ENCODE measurements at places on chromosomes 16 and 17.

DNA sequence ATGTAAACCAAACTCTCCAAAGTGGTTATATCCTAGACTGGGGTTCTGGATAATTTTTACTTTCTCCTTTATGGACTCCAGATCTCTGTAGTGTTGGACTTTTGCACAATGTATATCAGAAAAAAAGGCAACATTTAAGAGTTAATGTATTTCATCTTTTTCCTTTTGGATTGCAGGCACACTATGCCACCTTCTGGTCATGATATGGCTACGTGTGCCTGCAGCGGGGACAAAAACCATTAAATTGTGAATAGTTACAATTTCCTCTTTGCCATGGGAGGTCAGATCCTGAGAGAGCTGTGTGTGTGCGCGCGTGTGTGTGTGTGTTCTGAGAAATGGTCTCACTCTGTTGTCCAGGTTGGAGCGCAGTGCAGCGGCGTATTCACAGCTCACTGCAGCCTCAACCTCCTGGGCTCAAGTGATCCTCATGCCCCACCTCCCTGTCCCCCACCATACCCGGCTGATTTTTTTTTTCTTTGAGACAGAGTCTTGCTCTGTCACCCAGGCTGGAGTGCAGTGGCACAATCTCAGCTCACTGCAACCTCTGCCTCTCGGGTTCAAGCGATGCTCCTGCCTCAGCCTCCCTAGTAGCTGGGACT lies 4.3 kb upstream of the SGF29 start:
- peak; percentile 55 for DNase-seq

DNA sequence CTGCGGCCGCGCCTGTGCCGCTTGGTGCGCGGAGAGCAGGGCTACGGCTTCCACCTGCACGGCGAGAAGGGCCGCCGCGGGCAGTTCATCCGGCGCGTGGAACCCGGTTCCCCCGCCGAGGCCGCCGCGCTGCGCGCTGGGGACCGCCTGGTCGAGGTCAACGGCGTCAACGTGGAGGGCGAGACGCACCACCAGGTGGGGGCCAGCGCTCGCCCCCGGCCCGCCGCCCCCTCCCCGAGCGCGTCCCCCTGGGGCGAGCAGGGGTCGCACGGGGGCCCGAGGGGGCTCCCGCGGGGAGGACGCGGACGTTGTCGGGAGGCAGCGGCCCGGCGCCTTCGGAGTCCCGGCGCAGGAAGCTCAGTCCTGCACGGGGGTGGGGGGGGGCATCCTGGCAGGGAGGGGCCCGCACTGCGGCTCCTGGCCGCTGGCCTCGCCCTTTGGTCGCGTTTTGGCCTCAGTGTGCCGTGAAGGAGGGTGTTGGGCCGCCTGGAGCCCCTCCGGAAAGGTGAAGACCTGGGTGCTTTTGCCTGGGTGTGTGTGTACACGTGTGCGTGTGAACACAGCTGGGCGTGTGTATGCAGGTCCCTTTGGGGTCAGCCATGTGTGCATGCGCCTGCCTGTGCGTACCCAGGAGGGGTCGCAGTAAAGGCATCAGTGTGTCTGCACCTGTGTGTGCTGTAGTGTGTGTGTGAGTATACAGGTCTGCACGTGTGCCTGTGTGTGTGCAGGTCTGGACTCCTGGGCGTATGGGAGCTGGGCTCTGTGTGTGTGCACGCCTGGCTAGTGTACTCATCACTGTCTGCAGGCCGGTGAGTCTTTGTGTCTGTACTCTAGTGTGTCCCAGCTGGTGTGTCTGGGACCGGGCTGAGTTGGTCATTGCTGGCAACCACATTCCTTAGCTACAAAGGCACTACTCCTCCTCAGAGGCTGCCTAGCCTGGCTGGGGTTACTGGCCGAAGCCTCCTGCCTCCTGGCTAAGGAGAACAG lies 615 bp downstream of the NHERF2 start:
- no peak for DNase-seq

- DNase-seq, result no peak
Measured at GRCh38 chr17:79907217-79907715, 68.0 kb upstream of the CBX4 start.

DNA sequence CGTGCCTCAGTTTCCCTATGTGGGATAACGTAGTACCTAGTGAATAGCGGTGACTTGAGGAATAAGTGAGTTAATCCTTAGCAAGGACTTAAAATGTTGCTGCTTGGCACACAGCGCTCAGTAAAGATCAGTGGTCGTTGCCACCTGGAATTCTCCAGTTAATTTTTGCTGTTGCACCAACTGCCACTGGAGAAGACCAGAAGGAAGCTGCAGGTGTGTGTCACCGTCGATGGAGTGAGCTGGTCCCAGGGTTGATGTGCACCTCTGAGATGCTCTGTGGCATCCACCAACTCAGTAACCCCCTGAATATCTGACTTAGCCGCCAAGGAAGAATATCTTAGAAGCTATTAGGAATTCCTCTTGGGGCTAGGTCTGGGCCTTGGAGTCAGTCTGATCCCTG lies 4.1 kb downstream of the ABCC1 start:
- no peak for DNase-seq

DNA sequence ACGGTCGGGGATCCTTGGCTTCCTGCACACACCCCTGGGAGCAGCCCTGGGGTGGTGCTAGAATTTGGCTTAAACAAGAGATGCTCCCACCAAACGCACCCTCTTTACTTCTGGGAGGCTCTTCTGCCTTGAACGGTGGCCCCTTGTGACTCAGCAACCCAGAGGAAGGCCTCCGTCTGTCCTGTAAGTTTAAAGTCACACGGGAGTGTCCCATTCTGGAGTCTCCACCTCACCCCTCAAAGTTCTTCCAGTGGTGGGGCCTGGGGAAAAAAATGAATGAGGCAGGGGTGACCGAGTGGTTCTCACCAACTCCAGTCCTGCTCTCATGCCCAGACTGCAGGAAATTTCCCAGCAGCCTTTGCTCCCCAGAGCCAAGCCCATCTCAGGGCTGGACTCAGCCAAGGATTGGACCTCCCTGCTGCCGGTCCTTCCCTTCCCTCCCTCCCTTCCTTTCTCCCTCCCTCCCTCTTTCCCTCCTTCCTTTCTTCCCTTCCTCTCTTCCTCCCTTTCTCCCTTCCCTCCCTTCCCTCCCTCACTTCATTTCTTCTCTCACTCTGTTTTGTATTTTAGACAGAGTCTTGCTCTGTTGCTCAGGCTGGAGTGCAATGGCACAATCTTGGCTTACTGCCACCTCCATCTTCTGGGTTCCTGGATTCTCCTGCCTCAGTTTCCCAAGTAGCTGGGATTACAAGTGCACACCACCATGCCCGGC lies 11.4 kb downstream of the ITGAD start:
- no peak for DNase-seq

GRCh38 chr17:80460429-80460834 lies 16.0 kb downstream of the NPTX1 start:
- no peak for DNase-seq

- no peak for DNase-seq
Measured at GRCh38 chr17:12256380-12256995, 235.8 kb downstream of the MAP2K4 start.

DNA sequence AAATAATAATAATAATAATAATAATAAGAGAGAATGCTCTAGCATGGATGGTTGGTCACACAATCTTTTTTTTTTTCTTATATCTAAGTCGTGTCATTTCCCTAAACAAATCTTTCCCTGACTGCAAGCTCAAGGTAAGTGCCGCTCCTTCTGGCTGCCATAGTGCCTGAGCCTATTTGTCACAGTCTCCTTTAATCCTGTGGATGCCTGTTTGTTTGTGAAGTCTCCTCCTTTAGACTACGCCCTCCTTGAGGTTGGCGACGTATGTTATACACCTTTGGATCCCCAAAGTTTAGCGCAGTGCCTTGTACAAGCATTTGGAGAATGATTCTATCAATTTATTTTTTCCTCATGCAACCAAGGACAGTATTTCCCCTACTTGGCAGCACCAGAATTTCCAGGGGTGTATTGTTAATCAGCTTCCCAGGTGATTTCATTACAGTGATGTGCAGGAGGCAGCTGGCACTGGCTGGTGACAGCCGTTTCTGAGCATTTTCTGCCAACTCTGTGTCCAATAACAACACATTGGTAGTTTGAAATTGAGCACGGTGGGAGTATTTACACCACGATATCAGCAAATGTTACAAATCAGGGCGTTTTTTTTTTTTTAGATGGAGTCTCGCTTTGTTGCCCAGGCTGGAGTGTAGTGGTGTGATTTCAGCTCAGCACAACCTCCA lies 26.6 kb downstream of the TMEM238L start:
- DNase-seq, result no peak

GRCh38 chr16:67025210-67025550 lies 3.8 kb upstream of the CBFB start:
- no peak for DNase-seq

DNA sequence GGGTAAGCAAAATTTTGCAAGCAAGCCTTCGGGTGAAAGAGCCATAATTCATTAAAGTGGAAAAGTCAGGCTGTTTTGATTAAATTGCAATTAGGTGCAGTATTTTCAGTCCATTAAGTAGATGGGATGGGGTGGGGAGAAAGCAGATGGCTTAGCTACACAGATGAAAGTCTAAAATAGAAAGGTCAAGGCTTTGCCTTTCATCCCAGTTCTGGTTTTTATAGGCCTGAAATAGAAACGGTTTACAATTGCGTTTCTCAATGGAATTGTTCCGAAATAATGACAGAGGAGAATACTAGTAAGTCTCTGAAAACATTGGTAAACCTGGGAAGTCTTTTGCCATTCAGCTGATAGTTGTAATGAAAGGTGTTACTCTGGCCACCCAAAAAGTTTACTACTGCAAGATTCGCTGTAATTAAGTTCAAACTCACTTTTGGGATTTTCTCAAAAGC lies 1.5 kb downstream of the PPM1E start:
- DNase-seq, result no peak

DNA sequence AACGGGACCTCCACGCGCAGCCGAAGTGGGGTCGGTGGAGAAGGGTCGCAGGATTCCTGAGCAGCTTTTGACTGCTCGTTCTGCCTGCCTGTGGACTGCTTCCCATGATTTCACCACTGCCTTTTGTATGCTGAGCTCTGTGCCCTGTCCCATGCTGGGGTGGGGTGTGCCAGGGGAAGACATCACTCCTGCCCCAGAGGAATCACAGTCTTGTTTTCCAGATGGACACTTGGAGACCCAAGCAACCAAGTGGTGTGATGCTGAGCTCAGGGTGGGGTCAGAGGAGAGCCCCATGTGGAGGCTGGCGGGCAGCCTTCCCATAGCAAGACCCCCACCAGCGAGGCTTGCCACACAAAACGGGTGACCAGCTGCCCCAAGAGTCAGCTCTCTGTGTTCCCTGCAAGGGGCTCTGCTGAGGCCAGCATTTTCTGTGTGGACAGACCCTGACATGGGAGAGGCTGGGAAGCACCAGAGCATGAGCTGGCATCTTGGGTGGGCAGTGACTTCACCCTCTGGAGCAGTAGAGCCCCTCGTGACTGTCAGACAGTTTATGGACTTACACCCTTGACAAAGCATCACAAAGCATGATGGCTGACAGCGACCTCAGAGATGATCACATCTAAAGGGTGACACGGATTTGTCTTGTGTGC lies 111.9 kb downstream of the GNAO1 start:
- no peak for DNase-seq

DNA sequence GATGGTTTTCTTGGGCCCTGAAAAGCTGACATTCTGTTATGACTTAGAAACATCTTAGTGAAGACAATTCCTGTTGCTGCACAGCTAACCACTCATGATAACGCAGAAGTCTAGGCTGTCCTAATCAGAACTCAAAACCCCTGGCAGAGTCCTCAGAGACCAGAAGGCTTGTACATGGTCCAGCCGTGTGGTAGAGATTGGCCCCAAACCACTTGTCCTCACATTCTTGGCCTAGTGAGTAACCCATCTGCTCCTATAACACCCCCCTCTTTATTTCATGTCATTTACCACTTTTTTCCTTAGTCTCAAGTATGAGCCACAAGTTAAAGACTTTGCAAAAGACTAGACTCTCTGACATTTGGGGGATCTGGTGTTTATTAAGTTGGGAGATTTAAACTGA lies 116.5 kb upstream of the ADAMTS18 start:
- no peak for DNase-seq

- peak; percentile 22 for DNase-seq
Measured at GRCh38 chr17:76623271-76624146, 20.0 kb downstream of the ST6GALNAC1 start.

DNA sequence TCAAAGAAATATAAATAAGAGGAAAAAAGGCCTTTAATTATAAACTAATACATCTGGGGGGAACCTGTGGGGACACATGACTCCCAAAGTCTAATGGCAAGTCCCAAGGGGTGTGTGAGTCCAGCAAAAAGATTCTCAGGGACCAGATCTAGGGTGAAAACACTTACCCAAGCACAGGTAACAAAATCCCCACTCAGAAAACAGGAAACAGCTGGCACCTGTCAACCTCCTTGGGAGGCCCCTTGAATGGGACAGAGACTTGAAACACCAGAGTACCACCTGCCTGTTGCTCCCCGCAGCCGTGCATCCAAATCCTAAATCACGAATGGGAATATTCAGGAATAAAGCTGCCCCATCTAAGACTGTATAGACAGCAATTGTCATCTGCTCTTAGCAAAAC lies 461.2 kb upstream of the CDH5 start:
- DNase-seq, result no peak

DNA sequence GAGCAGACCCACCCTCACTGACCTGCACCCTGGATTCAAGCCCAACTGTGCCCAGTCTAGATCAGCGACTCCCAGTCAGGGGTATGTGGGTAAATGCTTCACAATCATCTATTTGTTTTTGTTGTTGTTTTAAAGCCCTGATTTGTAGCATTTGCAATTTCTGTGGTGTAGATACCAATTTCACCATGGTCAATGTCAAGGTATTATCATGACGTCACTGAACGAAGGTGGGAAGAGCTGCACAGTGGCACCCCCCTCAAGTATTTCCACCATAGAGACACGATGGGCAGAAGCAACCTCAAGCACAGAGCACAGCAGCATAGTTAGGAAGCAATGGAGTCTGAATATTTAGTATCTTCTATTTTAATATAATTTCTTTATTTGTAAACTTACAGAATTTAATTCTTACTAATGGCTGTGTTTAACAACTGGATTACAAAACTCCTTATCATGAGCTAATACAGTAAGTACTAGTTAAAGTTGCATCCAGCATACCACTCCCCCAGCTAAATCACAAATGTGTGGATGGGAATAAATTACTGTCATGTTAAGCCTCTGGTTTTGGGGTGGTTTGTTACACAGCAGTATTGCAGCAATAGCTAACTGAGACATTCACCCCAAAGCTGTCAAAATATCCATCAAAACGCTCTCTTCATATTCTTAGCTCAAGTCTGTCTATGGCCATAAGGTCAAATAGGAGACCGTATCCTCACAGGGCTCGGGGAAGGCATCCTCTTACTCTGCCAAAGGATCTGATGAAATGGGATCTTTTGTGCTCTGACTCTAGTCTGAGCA lies 25.5 kb downstream of the ORC6 start:
- no peak for DNase-seq

DNA sequence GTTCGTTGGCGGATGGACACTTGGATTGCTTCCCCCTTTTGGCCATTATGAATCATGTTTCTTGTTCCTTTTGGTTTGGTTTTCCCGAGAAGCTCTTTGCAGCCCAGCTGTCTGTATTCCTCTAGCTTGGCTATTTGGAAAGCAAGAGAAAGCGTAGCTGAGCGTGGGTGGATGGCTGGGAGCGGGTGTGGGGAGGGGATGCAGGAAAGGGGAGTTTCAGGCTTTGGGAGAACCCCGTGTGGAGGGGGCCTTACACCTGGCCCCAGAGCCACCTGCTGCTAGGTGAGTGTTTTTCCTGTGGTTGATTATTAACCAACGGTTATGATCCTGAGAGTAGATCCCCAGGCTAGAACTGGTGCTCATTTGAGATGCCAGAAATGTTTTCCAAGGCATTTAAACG lies 103.7 kb downstream of the RAP1GAP2 start:
- no peak for DNase-seq

Data from SW 1271 (cell line).